Smooth muscle cell of the umbilical artery (primary cell): ENCODE measurements at places on chromosomes 4 and X. TPM values are rescaled to one million over a fixed set of nuclear protein-coding genes. Genes with fewer than 3 reads are reported as not detected.

The GYPE gene
- 0.30 and 0.37 TPM in 2 replicates for total RNA-seq

The USP46 gene
- 25.5 and 32.5 TPM in 2 replicates for total RNA-seq

The MAGEA2 gene
- total RNA-seq: not detected in 2 replicates

The ASMT gene
- not detected in 2 replicates for total RNA-seq

The TASL gene
- total RNA-seq: not detected in 2 replicates

The BCAP31 gene
- 156 and 184 TPM in 2 replicates for total RNA-seq

The ANAPC4 gene
- total RNA-seq: 22.9 and 27.5 TPM in 2 replicates

The CLOCK gene
- total RNA-seq: 24.1 and 35.7 TPM in 2 replicates

The MAGEA2B gene
- total RNA-seq: not detected in 2 replicates

The ATP1B4 gene
- not detected in 2 replicates for total RNA-seq

The BEND2 gene
- not detected in 2 replicates for total RNA-seq

The TDO2 gene
- 5.4 and 13.7 TPM in 2 replicates for total RNA-seq

The VCX3A gene
- total RNA-seq: not detected in 2 replicates

The MMRN1 gene
- 0.42 and 1.2 TPM in 2 replicates for total RNA-seq

The OTUD6A gene
- not detected in 2 replicates for total RNA-seq

The SFRP2 gene
- total RNA-seq: not detected in 2 replicates

The ADH1A gene
- not detected in 2 replicates for total RNA-seq

The PLAC1 gene
- 1.2 and 2.1 TPM in 2 replicates for total RNA-seq

The AFF2 gene
- total RNA-seq: 3.6 and 6.8 TPM in 2 replicates

The PWWP3B gene
- 2.1 and 2.3 TPM in 2 replicates for total RNA-seq

The NSG1 gene
- 1.2 and 2.6 TPM in 2 replicates for total RNA-seq

The ALB gene
- total RNA-seq: 0.59 TPM in 1 of 2 replicates, not detected in the other

The PLK4 gene
- total RNA-seq: 1.5 and 11.0 TPM in 2 replicates

The LEF1 gene
- under 0.01 and 0.28 TPM in 2 replicates for total RNA-seq

The C4orf51 gene
- not detected in 2 replicates for total RNA-seq

The SLC25A4 gene
- total RNA-seq: 27.5 and 31.2 TPM in 2 replicates

The CT83 gene
- total RNA-seq: not detected in 2 replicates

The FRAS1 gene
- 3.9 and 5.3 TPM in 2 replicates for total RNA-seq

The SPATA18 gene
- total RNA-seq: 23.2 and 25.4 TPM in 2 replicates

The SYP gene
- total RNA-seq: 0.30 and 0.32 TPM in 2 replicates

The FATE1 gene
- total RNA-seq: not detected in 2 replicates

The SLC49A3 gene
- total RNA-seq: 1.4 and 5.3 TPM in 2 replicates

The ARHGAP6 gene
- total RNA-seq: 0.09 and 0.30 TPM in 2 replicates

The CTSO gene
- total RNA-seq: 15.6 and 20.8 TPM in 2 replicates

The ARMCX1 gene
- total RNA-seq: 32.0 and 46.3 TPM in 2 replicates

The MTHFD2L gene
- total RNA-seq: 20.1 and 24.9 TPM in 2 replicates

The CITED1 gene
- total RNA-seq: 0.23 TPM in 1 of 2 replicates, not detected in the other

The HADH gene
- 8.6 and 12.7 TPM in 2 replicates for total RNA-seq

The NIPAL1 gene
- 0.59 and 2.7 TPM in 2 replicates for total RNA-seq

The KLHL34 gene
- not detected in 2 replicates for total RNA-seq

The PABPC4L gene
- 8.6 and 25.2 TPM in 2 replicates for total RNA-seq

The SPANXN3 gene
- total RNA-seq: not detected in 2 replicates

The DDX60 gene
- 15.1 and 17.7 TPM in 2 replicates for total RNA-seq

The SMC1A gene
- 7.7 and 20.8 TPM in 2 replicates for total RNA-seq

The BGN gene
- total RNA-seq: 34.1 and 66.8 TPM in 2 replicates

The PRRG3 gene
- total RNA-seq: not detected in 2 replicates

The RBMXL3 gene
- total RNA-seq: not detected in 2 replicates

The LRPAP1 gene
- 223 and 282 TPM in 2 replicates for total RNA-seq
